ENCODE measurements at places on chromosomes 1 and 21. TPM values are rescaled to one million over a fixed set of nuclear protein-coding genes. Genes with fewer than 3 reads are reported as not detected.
A peak's percentile ranks its signal among the peaks of the same experiment; 100 is the strongest.

DNA sequence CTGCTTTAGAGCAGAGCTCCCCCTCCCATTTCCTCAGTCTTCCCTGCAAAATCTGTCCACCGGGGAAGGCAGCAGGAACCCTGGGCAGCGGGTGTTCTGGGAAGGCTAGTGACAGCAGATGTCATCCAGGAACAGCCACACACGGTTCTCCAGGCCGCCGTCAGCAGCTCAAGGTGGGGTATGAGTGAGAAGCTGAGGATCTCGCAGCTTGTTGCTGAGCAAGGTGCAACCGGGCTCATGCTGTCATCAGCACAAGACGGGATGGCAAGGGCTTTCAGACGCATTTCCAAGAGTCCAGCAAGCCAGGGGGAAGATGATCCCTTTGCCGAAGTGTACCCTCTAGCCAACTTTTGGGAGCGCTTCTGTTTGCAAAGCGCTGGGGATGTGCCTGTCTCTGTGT is 23.0 kb upstream of the SPSB1 start:
- DNase-seq: no peak

DNA sequence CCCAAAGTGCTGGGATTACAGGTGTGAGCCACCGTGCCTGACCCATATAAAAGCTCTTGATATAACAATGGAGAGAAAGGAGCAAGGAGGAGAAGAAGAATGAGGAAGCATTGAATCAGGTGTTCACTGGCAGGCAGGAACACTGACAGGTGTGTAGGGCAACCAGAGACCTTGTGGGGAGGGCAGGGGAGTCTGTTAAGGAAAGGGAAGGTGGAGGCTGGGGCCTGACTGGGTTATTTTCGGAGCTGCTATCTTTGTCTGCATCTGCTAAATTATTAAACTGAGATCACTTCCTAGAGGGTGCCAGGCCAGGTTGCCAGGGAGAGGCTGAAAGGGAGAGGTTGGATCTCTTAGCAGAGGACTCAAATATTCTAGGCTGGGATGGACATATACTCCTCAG is 6.8 kb upstream of the TRNP1 start:
- DNase-seq: no peak

DNA sequence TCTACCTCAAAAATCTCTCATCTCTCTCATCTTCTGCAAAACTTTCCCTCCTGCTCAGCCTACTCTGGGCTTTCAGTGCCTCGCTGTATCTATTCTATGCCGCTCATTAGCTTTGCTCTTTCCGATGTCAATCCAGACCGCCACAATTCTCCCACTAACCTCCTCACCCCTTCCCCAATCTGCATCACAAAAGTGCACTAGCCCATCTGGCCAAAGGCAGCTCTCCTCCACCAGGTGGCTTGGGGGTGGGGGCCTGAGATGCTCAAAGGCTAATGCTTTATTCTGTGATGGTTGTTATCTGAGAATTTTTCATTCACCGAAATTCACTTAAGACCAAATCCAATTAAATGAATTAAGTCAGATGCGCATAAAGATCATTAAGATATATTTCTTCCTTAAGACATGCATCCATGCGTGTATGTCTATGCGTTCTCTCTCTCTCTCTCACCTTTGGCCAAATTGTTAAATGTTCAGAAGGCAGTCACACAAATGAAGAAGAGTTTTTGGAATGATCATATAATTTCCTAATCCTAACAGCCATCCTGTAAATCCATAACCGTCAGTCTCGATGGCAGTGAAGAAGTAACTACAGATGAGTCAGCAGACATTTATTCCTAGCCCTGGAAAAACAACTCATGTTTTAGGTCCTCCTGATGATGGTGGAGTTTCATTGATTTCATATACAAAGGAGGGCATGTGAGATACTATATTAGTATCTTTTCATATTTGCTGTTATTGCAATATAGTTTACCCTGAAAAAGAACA is 111.3 kb downstream of the C1orf21 start:
- no peak for DNase-seq

GRCh38 chr1:7267493-7267892 is 482.2 kb downstream of the CAMTA1 start:
- DNase-seq: no peak

- DNase-seq: no peak
Measured at GRCh38 chr1:3292051-3292722, 162.3 kb upstream of the ARHGEF16 start.

Gene CNR2
- total RNA-seq: not detected

DNA sequence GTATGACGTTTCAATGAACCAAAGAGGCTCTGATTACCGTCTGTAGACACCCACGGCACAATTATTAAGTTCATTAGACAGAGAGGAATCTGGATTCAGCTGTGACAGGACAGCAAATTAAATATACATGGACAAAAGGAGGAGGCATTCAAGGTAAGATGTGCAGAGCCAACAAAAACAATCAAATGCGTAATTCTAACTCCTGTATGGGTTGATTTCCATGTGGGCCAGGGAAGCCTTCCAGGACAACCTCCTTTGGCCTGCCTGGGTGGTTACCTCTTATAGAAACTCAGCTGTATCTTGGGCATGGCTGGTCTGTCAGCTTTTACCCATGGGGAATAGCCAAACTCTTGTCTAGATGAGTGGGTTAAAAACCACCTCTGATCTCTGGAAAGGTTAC is 43.8 kb downstream of the CCN1 start:
- DNase-seq: no peak

DNA sequence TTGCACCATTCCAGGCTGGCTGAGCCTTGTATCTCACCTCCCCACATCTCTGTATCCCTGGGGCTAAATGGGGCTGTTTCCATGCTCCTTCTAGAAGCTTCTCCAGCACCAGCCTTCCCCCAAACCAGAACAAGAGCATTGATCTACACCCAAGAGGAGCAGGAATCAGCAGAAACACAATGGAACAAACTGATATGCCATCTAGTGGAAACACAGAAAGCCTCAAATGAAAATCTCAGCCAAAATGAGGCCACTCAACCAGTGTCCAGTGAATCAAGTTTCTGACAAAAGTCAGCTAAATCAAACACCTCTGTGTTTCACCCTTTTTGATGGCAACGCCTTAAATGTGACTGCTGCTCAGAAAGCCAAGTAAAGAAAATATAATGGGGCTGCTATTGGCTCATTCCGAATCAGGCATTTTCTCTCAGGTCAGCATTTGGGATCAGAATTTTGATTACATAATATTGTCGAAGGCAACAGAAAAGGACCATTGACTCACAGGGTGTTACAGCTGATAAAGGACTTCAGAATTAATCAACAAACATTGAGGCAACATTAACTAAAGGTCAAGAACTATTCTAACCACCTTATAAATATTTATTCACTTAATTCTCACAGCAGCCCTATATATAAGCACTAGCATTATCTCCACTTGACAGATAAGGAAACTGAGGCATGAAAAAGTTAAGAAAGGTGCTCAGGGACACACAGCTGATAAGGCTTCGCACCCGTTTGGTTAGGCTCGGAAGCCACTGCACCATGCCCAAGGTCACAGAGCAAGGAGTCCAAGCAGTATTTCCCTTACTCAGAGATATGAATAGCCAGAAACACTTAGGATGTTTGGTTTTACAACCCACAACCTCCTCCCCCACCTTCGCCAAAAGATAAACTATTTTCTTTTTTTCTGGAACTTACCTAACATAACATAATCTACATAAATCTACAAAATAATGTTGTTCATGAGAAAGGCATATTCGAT is 85.8 kb upstream of the KCNJ15 start:
- DNase-seq: peak; percentile 43

GRCh38 chr21:19608101-19608621 is 1204.6 kb upstream of the TMPRSS15 start:
- no peak for DNase-seq

DNA sequence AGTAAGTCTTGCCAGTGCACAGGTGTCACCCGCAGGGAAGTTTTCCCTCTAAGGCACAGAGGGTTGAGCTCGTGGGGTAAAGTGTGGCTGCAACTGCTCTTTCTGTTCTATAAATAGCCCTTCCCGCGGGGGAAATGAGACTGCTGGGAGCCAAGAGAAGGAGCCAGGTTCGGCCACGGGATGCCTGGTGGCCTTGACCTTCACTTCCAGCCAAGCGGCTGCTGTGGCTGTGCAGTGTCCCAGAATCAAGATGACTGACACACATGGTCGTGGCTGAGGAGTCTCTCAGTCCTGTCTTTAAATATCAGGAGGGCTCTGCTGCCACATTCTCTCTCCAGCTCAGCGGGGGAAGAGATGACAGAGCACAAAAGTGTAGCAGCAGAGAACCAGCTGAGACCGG is 154.1 kb upstream of the VAMP3 start:
- no peak for DNase-seq
